T-helper 17 cell (primary cell): ENCODE measurements at places on chromosomes 6 and 20.
A peak's percentile ranks its signal among the peaks of the same experiment; 100 is the strongest.

DNA sequence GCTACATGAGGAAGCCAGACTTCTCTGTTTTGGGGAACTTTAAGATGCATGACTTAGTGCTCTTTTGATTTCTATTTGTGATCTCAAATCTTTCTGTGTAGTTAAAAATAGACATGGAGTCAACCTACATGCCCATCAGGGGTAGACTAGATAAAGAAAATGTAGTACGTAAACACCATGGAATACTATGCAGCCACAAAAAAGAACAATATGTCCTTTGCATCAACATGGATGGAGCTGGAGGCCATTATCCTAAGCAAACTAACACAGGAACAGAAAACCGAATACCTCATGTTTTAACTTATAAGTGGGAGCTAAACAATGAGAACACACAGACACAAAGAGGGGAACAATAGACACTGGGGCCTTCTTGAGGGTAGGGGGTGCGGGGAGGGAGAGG lies 102.8 kb downstream of the ZDHHC14 start:
- DNase-seq = no peak

GRCh38 chr20:49268600-49269365 lies 9.1 kb downstream of the ZNFX1 start:
- DNase-seq = no peak

GRCh38 chr6:13841936-13842335 lies 27.6 kb upstream of the MCUR1 start:
- no peak for DNase-seq

DNA sequence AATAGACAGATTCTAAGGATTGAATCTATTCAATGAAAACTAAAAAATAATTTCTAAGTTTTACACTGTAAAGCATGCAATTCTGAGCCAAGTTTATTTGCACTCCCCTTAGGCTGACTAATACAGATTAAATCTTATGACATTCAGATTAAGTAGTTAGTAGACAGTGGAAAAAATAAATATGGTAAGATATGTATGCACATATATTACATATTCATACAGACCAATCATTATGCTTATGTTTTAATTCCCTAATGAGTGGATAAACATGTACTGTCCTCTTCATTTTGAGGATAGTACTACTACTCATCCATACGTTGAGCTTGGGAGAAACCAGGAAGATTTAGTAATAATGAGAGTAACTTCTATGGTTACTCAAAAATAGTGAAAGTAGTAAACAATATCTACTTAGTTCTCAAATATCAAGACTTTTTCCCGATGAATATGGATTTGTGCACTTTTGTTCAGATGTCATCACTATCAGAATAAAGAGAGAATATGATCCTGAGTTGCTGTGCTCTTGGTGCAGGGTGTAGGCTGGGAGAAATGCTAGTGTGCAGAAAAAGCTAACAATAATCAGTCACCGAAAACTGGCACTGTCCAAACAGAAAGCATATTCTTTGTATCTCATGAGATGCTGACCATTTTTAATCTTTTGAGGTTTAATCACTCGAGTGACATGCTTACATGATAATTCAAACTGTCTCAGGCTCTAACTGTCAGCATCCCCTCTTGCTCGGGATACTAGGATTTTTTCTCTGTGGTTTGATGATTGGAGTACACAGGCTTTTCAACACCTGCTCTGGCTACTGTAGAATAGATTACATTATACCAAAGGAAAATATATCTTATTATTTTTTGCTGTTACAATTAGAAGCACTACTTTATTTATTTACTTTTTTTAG lies 111.6 kb downstream of the EPHA7 start:
- DNase-seq = no peak

GRCh38 chr6:41801380-41801779 lies 13.9 kb downstream of the TOMM6 start:
- DNase-seq = no peak

DNA sequence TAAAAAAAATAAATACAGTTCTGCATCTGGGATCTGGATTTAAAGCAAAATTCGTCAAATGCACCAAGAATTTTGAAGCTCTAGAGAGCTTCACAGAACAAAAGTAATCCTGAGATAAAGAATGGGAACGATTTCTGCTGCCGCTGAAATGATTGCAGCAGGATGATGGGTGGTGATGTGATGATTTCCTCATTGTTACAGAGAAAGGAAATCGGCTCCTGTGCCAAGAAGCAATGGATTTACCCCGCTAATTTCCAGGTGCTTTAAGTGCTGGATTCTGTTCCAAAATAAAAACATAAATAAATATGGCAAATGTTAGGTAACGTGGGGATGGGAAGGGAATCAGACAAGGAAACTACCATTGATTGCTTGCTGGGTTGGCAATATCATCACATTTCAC lies 1067.9 kb upstream of the MAP3K7 start:
- DNase-seq = no peak

DNA sequence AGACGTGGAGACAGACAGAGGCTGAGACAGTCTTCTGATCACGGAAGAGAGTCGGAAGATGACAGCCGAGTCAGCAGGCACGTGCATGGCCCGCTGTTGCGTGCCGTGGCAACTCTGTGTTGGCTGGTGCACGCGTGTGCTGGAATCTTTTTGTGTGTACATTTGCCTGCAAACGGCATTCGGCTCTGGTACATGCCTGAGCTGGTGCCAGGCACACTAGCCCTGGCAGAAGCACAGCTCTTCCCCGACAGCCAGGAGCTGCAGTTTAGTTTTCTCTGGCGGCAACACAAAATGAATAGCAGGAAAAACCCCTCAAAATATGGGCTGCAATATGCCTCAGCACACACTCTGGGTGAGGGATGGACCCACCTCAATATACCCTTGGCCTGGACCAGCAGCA lies 769 bp upstream of the PDYN start:
- no peak for DNase-seq

- no peak for DNase-seq
These were observed 658 bp downstream of the RIN2 start for GRCh38 chr20:19758501-19759331.

DNA sequence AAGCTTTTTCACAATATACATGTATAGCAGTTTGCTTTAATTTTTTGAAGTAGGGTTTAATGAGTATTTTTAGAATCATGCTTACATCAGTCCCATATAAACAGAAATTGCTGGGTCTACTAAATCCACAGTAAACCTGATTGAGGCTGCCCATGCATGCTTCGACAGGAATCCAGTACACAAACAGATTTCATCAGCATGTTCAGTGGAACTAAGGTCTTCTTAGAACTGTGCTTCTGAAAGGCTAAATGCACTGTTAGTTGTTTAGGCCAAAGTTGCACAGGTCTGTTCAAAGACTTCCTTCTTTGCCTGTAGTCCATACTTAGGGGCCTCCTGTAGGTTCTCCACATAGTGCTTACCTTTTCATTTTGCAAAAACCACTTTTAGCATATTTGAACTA lies 42.5 kb upstream of the THBS2 start:
- DNase-seq = no peak

GRCh38 chr6:151392427-151392826 lies 1.1 kb upstream of the ZBTB2 start:
- no peak for DNase-seq

GRCh38 chr6:170448751-170449630 lies 104.1 kb downstream of the PSMB1 start:
- no peak for DNase-seq

DNA sequence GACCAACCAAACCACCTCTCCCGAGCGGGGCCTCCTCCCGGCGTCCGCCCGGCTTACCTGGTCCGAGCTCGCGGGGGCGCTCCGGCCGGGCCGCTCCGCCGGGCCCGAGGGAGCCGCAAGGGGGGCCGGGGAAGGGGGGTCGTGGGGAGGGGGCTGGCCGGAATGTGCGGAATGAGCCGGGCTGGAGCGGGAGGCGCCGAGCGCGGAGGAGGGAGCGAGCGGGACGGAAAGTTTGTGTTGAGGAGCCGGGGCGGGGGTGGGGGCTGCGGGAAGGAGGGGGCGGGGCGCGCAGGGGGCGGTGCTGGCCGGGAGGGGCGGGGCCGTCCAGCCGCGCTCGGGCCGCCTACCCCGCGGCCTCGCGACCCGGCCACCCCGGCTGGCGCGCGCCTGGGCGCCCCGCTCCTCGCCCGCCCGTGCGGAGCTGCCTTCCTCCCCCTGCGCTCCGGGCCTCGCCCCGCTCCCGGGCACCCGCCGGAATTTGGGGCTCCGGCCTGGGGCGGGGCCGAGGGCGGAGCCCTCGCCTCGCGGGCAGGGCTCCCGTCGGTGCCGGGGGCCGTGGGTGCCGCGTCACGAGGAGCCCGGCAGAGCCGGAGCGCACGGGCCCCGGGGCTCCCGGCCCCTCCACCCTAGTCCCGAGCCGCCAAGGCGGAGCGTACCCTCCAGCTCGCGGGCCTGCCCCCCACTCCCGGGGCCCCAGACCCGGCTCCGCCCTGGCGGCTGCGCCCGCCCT lies at the start of gene TEAD3:
Gene TEAD3 (minus strand): TSS at position 239 of the 730 bp plus-strand sequence.
- peak; percentile 18 for DNase-seq

DNA sequence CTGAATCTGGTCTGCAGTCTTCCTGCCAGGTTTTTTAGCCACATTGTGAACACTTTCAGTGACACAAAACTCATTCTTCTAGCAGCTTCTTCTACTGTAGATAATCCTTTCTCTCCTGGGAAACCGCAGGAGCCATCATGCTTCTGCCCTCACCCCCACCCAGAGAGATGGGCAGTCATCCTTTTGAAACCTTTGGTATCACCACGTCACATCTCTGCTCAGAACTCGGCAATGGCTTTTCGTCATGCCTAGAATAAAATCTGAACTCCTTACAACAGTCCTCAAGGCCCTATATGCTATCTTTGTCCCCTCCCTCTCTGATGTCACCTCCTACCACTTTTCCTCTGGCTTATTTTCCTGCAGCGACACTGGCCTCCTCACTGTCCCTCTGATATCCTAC lies 46.4 kb upstream of the ZNFX1 start:
- no peak for DNase-seq

DNA sequence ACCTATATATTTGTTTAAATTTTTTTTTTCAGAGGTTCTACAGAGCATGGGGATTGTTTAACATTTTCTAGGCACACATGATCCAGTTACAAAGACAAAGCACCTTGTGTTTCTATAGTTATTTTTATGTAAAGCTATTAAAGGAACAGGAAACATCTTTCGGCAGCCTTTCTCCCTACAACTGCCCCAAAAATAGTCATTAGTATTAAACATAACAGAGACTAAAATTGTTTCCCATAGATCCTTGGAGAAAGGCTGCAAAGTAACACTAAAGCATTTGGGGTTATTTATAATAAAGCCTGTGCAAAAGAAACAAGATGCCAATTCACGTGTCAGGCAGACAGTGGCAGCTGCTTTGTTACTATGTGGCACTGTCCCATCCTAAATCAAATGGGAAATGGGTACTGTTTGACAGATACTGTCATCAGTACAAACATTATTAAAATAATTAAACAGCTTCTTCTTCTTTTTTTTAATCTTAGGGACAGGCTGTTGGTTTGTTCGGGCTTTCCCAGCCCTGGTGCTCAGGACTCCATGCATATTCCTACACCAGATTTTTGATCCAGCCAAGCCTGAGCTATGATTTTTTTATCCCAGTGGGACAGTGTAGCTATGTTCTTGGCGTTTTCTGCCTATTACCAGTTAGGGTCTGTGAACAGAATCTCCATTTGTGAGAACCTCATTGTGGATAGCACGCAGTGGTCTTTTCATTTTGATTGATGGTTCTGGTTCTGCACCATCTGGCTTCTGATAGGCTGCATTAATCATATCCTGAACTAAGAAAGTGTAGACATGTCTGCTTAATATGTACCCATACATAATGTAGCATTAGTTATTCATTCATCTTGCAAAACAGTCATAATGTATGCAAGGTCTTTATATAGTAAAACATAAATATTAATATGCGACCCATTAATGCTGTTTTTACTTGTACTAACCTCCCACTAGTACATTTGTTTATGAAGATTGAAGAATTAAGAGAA lies 460.4 kb upstream of the SOX4 start:
- DNase-seq = no peak

- no peak for DNase-seq
These were observed 108.5 kb downstream of the SYCP2 start for GRCh38 chr20:59824711-59825562.

- DNase-seq = no peak
These were observed 40.5 kb downstream of the SNAI1 start for GRCh38 chr20:50023116-50023805.

DNA sequence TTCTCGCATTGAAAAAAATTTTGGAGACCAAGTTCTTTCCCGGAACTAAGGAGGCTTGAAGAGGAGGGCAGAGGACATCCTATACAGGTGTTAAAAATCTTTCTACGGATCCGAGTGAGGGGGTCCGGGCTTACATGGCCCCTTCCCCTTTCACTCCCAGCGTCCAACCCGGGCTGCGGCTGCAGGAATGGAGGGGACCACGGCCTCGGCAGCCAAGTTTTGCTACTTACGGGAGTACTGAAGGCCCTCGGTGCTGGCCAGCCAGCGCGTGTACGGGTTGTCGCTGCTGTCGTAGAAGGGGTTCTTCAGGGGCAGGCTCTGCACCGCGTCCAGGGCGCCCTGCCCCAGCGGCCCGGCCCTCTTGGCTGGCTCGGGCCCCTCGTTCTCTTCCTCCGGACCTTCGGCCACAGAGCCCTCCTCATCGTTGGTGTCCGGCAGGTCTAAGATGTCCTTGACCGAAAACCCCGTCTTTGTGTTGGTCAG lies 642 bp downstream of the NKX2-2 start:
- DNase-seq = no peak

GRCh38 chr6:18595774-18596530 lies 208.8 kb downstream of the RNF144B start:
- no peak for DNase-seq
